Cerebellum (tissue), 4 donors: ENCODE measurements at places on chromosomes 1 and 21.

DNA sequence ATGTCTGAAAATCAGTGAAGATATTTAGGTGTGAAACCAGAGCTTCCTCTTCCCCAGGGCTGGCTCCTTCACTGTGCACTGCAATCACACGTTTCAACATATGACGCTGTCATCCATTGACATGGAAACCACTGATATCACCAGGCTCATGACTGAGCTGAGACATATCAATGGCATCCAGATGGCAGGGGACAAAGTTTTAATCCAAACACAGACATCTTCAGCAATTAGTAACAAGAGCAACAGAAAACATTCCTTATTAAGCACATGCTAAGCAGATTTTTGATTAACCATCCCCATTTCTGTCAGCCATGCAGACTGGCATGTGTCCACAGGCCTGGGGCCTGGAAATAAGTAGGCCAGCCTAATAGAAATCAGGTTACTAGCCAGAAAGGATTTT is 108.0 kb upstream of the ADAR start:
- no peak for DNase-seq

- no peak for DNase-seq
Measured at GRCh38 chr1:218863987-218864386, 309.7 kb upstream of the LYPLAL1 start.

- DNase-seq: peak; percentile 20
Measured at GRCh38 chr1:12658531-12659453, 14.9 kb downstream of the AADACL4 start.

DNA sequence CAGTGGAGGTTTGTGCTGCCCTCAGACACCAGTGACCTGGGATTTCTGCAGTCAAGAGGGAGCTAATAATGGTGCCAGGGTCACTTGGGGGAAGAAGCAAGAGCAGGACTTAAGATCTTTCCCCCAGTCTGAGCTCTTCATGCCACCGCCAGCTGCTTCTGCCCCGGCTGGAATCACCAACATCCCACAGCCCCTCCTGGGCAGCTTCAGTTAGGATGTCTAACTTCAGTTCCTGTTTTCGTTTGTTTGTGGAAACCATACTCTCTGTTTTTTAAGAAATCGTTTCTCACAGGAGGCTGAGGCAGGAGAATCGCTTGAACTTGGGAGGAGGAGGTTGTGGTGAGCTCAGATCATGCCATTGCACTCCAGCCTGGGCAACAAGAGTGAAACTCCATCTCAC is 25.6 kb upstream of the PRDM2 start:
- no peak for DNase-seq

DNA sequence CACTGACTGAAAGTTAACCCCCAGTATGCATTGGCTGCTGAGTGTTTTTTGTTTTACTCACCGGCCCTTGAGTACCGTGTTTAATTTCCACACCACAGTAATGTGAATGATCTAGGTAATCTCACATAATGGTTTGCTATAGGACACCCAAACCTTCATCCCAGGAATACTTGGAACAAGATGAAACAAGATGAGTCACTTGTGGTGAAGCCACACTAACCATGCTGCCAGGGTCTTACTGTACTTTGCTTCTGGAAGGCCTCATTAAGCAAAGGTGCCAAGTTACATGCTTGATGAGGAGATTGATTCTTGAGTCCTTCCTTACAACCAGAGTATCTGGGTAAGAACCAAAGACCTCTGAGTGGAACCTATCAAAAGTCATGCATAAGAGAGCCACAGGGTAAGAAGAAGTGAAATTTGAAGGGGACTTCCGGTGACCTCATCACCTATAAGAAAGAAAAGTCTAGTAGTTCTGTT is 163.3 kb downstream of the NRIP1 start:
- no peak for DNase-seq

GRCh38 chr1:203056012-203056411 is 29.7 kb downstream of the PPFIA4 start:
- DNase-seq: no peak

- no peak for DNase-seq
Measured at GRCh38 chr1:187481581-187482148, 652.9 kb downstream of the PLA2G4A start.

- peak; percentile 65 for DNase-seq
Measured at GRCh38 chr1:201171063-201172036, 17.1 kb upstream of the TMEM9 start.

GRCh38 chr1:83802023-83802422 is 196.9 kb downstream of the TTLL7 start:
- DNase-seq: no peak

DNA sequence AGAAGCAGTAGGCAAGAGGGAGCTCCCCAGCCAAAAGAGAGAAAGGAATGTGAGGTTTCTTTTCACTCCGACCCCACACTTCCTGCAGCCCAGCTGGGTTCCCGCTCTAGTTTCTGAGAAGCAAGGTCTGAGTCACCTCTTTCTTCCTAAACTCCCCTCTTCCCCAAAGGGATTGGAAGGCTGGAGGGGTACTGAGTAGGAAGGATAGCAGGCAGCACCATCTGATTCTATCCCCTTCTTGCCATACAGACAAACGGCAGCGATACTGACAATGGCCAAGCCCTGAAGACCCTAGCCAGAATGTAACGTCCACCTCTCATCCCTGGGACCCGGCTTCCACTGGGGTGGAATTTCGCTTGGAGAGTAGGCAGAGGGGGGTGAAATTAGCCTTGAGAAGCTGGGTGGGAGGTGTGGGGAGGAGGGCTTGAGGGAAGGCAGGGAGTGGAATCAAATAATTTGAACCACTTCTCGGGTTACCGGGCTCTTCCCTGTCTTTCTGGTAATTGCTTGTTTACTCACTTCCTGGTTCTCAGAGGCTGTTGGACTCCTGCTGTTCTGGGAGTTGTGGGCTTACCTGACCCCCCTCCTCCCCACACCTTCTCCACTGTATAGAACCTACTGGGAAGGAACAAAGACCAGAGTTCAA is 13.2 kb downstream of the IER5 start:
- DNase-seq: no peak

- DNase-seq: no peak
Measured at GRCh38 chr1:68221980-68222373, 10.3 kb downstream of the WLS start.

DNA sequence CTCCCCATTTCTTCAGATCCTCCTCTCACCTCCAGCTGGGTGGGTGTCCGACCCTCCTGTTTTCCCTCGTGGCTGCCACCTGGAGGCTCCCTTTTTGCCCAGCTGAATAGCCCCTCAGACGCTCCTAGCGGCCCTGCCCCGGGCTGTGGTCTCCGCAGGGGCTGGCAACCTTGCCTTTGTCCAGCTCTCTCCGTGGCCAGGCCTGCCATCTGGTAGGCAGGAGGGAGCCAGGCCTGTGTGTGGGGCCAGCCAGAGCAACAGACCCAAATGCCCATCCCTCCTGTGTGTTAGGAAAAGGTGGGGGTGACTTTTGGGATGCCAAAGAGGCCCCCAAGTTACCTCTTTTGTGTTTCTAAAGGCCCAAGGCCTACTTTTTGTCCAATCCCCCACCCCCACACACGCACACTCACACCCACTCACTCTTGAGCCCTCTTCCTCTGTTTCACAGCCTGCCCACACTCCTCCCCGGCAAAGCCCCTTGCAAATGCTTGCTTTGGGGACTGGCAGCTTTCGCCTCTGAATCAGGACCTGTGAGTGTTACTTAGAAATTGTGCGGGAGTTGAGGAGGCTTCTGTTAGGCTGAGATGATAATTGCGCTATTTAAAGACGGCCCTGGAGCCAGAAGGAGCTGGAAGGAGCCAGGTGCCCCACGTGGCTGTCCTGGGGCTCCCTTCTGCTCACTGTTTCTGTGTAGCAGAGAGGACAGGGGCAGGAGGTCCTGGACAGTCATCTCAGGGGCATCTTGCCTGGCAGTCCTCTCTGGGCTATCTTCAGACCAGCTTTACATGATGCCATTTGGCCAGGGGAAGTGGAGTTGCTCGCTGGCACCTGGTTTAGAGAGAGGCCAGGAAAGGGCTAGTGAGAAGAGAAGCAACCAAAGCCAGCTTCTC is 9.1 kb downstream of the PPFIA4 start:
- DNase-seq: peak; percentile 89
